Urinary bladder (tissue), 4 donors: ENCODE measurements at places on chromosomes 16 and 17. TPM values are rescaled to one million over a fixed set of nuclear protein-coding genes. Genes with fewer than 3 reads are reported as not detected.

GRCh38 chr17:45121055-45121454, 11.3 kb downstream of the PLCD3 start:
- no peak for DNase-seq

- DNase-seq: no peak
These were observed 247.1 kb downstream of the UTP18 start for GRCh38 chr17:51507444-51507843.

DNA sequence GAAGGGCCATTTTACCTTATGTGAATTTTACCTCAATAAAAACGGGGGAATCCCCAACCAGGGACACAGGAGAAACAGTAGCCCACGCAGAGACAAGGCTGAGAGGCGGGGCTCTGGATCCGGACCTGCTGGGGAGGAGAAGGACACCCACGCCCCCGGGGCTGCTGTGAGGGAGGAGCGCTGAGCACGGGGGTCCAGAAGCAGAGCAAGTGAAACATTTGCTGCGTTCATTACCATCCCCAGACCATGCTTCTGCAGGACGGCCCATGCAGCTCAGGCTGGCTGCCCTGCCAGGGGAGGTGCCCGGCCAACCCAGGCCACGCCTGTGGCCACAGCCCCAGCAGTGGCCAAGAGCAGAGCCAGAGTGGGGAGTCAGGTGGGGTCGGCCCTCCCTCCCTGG, 50.0 kb downstream of the KCNJ18 start:
- DNase-seq: no peak

GRCh38 chr16:35706901-35707300, 2247.5 kb downstream of the TP53TG3F start:
- no peak for DNase-seq

- DNase-seq: no peak
These were observed 11.9 kb downstream of the ERCC4 start for GRCh38 chr16:13931845-13932244.

DNA sequence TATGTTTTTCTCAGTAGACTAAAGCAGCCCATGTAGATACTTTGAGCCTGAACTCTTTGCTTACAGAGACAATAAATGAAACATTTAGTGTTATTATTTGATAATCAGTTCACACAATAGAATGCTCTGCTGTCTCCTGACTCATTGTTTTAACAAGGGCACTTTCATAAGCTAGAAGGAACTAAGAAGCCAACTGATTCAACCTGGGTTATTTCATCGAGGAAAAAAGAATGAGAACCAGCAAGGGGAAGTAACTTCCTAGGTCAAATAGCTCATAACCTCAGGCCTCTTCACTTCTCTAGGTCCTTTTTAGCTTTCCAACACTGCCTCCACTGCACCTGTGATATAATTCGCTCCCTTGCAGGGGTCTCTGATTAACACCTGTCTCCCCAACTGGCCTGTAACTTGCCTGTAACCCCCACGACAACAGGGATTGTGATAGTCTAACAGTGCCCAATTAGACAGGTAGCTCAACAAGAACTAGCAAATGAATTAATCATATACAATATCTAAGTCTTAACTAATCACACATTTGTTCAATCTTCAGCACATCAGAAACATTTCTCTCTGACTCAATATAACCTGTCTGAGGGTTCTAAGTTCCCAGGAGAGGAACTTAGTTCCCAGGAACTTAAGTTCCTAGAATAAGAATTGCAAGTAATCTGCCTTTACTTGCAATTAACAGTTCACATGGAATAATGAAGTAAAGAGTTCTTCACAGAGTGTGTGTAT, 34.8 kb downstream of the RFFL start:
- no peak for DNase-seq

GRCh38 chr16:16143931-16144330, 79.4 kb downstream of the ABCC6 start:
- no peak for DNase-seq

DNA sequence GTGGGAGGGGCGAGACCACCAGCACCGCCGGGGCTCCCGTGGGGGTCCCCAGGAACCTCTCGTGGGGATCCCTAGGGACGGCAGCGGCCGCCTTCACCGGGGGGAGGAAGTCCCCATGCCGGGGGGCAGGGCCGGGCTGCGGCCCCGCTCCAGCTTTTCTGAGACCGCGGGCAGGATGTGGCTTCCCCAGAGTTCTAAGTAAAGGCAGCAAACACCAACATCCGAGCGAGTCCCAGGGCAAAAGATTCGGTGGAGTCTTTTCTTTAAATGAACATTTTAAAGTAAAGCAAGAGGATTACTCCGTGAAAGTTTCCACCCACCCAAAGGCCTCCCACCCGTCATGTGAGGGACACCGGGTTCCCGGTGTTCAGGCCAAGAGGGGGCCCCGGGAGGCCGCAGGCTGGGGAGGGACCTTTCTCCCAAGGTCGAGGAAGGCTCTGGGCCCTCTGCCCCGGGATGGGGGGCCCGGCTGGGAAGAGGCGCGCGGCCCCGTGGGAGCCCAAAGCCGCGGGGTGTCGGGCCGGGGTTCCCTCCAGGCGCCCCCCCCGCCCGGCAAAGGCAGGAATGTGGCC, 137.2 kb upstream of the RPH3AL start:
- no peak for DNase-seq

DNA sequence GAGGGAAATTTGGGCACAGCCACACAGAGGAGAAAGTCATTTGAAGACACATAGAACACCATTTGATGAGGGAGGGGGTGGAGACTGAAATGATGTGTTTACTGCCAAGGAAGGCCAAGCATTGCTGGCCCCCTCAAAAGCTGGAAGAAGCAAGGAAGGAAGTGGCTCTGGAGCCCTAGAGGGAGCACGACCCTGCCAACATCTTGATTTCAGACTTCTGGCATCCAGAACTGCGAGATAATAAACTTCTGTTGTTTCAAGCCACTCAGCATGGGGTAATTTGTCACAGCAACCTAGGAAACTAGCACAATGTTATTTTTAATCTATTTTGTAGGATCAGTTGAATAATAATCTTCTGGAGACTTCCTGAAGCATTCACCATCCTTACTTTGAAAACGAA, 314.8 kb upstream of the GOT2 start:
- no peak for DNase-seq

- no peak for DNase-seq
These were observed 13.6 kb downstream of the CDC42EP4 start for GRCh38 chr17:73297934-73298861.

DNA sequence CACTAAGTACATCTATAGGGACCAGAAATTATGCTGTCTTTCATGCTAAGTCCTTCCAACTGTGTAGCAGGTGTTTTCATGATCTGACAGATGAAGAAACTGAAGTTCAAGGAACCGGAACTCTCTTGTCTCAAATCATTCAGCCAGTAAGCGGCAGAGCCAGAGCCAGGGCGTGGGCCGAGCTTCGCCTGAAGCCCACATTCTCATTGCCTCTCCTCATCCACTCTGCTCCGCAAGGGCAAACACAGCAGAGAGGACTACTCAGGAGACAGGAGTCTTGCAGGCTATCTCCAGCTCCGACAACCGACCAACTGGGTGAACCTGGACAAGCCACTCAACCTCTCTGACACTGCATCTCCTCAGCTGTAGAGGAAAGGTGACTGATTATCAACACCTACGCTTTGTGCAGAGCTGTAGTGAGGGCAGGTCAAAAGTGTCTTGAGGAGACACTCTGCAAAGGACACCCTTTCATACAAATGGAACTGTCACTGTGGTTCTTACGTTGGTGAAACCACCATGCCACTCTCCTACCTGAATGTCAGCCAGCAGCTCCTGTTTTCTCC, 72.9 kb downstream of the CYTH1 start:
- no peak for DNase-seq

DNA sequence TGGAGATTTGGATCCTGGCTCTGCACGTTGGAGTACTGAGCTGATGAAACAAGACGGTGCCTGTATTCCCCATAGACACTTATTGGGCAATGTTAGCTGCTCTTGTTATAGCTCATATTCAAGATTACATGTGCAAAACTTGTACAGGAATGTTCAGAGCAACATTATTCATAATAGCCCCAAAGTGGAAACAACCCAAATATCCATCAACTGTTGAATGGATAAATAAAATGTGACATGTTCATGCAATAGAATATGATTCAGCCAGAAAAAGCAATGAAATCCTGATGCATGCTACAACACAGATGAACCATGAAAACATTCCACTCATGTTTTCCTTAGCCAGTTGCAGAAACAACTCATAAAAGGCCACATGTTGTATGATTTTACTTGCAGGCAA, 5.7 kb upstream of the SDR42E1 start:
- no peak for DNase-seq

GRCh38 chr16:49311823-49312222, 30.2 kb upstream of the CBLN1 start:
- no peak for DNase-seq

DNA sequence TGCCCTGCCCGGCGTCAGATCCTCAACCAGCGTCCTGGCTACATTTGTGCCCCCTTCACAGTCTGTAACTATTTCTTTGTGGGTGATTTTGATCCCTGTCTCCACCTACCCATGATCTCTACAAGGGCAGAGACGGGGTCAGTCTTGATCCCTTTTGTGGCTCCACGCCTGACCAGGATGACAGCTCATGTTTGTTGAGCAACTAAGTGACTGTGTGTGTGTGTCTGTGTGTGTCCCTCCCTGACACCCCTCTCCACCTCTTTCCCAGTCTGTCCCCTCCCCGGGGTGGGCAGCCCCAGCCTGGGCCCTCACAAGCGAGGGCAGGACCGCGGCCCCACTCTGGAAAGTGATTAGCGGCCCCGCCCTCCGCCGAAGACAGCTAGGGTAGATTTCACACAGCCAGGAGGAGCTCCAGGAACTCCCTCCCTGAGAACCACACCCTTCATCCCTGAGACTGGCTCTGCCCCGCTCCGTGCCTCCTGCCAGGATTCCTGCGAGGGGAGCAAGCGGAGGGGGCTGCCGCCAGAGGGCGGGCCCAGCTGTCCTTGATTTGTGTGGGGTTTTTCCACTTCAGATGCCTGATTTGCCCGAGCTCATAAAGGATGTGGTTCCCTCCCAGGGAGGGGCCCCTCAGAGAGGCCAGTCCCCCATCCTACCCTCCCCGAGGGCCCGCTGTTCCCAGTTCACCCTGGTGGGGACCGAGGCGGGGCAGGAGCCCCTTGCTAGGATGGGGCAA, 5.3 kb upstream of the HS3ST6 start:
- DNase-seq: no peak

DNA sequence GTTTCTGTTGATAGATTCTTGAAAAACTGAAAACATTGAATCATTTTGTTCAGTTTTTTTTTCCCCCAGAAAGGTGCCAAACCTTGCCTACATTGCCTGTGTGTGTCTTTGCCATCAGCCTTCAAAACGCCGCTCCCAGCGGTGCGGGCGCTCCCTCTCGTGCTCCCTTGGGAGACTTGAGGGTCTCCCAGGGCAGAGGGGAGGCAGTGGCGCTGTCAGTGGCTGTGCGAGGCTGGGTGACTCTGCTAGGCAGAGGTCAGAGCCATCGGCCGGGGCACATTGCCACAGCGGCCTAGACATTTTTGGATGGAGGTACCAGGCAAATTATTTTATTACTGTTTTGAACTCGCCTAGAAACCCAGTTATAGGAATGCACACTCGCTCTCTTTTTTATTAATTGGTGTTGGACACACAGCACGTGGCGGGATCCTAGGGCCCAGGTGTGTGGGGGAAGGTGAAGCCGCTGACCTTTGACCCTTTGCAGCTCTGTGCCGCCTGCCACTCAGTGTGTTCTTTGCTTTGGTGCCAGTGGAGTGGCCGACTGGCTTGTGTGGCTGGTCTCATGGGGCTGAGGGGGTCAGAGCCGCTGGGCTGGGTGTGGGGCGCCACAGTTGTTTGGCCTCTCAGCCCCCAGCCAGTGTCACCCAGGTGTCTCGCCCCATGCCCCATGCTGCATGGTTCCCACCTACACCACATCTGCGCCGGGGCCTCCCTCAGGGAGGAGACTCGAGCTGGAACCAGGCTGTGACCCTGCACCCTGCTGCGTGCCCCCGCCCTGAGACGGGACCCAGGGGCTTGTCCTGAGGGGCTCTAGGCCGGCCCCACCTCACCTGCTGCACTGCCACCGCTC, 115.7 kb downstream of the BANP start:
- no peak for DNase-seq

- no peak for DNase-seq
These were observed 24.9 kb upstream of the CACNG4 start for GRCh38 chr17:66939461-66940114.

- DNase-seq: no peak
These were observed 263.9 kb downstream of the CNTNAP4 start for GRCh38 chr16:76541070-76541469.

DNA sequence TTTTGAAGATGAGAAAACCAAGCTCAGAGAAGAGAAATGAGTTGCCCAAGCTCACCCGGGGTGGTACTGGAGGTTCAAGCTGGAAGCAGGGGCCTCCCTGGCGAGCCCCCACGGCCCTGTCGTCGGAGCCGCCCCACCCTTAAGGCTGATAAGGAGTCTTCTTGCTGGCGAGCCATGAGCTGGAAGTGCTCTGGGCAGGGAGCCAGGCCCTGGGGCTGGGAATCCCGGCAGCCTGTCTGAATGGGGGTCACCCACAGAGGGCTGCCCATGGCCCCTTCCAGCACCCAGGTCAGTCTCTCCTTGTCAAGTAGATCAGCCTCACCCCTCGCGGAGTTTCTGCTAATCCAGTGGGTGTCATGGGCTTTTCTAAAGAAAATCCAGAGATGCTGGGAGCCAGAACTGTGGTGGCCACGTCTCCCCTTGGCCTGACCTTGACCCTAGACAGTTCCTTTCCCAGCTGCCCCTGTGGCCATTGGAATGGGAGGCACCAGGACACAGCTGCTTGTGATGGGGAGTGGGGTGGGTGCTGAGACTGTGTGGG, 1.2 kb upstream of the P2RX1 start:
- DNase-seq: no peak

- no peak for DNase-seq
These were observed 33.9 kb upstream of the SEC14L1 start for GRCh38 chr17:77106874-77107358.

DNA sequence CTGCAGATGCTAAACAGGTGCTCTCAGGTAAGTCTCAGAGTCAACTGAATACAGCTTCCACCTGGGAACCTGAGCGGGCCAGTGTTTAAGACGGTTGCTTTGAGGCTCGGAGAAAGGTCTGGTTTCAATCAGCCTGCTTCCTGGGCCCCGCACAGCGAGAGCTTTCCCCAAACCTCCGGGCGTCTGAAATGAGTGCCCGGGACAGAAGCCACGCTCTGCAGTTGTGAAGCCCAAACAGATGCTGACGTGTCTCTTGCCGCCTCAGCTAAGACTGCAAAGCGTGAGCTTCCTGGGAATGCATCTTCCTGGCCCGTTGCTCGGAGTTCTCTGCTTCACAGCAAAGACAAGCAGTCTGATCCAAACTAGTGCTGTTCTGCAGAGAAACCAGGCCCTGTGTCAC, 36.7 kb downstream of the PLXDC1 start:
- DNase-seq: no peak

SLC5A10 gene
- total RNA-seq: not detected

ELP5 gene
- total RNA-seq: 17.7 TPM

RGS9 gene
- 9.4 TPM for total RNA-seq

MYL11 gene
- 165 TPM for total RNA-seq

ITGAD gene
- total RNA-seq: 0.21 TPM

SRP68 gene
- 34.7 TPM for total RNA-seq

KRTAP4-5 gene
- not detected for total RNA-seq

KRT39 gene
- total RNA-seq: not detected

SPECC1 gene
- 23.5 TPM for total RNA-seq

C16orf90 gene
- not detected for total RNA-seq

ASGR1 gene
- 1.7 TPM for total RNA-seq

NEUROD2 gene
- total RNA-seq: not detected

CCL16 gene
- total RNA-seq: 0.21 TPM

TBC1D3I gene
- not detected for total RNA-seq

MMP25 gene
- 0.32 TPM for total RNA-seq
